ENCODE measurements at places on chromosomes 1 and 21. TPM values are rescaled to one million over a fixed set of nuclear protein-coding genes. Genes with fewer than 3 reads are reported as not detected.
A peak's percentile ranks its signal among the peaks of the same experiment; 100 is the strongest.

GRCh38 chr1:109383854-109384253 lies 13.9 kb downstream of the SORT1 start:
- no peak for DNase-seq

DNA sequence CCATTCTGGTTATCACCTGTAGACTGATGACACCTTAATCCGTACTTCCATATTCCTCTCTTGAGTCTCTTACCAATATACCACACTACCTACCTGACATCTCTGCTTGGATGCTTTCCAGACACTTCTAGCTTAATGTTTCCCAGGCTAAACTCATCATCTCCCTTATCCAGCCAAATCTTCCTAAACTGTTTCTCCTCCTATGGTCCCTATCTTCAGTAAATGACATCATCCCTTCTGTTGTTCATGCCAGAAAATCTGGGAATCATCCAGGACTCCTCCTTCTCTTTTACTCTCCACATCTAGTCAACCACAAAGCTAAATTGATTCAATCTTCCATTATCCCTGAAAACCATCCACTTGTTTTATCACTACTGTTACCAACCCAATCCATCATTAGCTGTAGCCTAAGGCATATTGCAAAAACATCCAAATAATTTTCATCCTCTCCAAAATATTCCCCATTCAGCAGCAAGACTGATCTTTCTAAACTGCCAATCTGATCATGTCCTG lies 464.1 kb upstream of the BEND5 start:
- no peak for DNase-seq

GRCh38 chr1:172973424-172973823 lies 77.3 kb downstream of the TNFSF18 start:
- no peak for DNase-seq

OR14K1 gene
- polyA plus RNA-seq = not detected

DNA sequence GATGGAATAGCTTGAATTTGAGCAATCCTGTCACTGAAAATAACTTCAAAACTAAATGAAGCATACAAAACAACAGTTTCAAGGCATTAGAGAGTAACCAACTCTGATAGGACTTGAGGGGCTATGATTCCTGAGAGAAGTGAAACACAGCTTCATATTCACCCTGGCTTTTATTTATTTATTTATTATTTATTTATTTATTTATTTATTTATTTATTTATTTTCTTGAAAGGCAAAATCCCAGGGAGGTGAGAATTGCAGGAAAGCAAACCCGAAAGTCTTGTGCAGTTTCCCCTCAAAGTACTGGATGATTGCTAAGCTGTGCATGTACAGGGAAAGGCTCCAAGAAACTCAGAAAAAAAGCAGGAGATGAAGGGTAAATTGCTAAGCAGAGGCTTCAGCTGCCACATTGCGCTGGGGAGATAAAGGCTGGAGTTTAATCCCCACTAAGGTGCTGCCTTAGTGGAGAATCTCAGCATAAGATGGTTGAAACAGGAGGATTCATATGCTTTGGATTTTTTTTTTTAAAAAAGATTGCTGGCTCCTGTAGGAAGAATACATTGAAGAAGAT lies 72.9 kb upstream of the COL24A1 start:
- DNase-seq = no peak

CELA2A gene
- 0.18 TPM for polyA plus RNA-seq

S100A7 gene
- polyA plus RNA-seq = not detected

- no peak for DNase-seq
Measured at GRCh38 chr1:88433556-88433955, 250.5 kb upstream of the PKN2 start.

SELENBP1 gene
- polyA plus RNA-seq = 97.9 TPM

HSF2BP gene
- 0.66 TPM for polyA plus RNA-seq

- DNase-seq = peak; percentile 26
Measured at GRCh38 chr1:153122831-153123421, 9.6 kb upstream of the SPRR2F start.

DNA sequence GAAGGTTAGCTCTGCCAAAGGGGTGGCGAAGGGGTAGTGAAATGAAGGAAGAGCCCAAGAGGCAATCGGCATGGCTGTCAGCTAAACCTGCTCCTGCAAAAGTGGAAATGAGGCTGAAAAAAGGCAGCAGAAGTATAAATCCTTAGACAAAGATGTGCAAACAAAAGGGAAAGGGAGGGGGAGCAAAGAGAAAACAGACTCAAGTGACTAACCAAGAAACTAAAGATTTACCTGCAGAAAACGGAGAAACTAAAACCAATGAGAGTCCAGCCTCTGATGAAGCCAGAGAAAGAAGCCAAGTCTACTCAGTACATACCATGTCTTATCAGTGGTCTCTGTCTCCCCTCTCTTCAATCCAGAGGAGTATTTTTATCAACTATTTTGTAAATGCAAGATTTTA lies 25.4 kb downstream of the SCAF4 start:
- DNase-seq = no peak

DNA sequence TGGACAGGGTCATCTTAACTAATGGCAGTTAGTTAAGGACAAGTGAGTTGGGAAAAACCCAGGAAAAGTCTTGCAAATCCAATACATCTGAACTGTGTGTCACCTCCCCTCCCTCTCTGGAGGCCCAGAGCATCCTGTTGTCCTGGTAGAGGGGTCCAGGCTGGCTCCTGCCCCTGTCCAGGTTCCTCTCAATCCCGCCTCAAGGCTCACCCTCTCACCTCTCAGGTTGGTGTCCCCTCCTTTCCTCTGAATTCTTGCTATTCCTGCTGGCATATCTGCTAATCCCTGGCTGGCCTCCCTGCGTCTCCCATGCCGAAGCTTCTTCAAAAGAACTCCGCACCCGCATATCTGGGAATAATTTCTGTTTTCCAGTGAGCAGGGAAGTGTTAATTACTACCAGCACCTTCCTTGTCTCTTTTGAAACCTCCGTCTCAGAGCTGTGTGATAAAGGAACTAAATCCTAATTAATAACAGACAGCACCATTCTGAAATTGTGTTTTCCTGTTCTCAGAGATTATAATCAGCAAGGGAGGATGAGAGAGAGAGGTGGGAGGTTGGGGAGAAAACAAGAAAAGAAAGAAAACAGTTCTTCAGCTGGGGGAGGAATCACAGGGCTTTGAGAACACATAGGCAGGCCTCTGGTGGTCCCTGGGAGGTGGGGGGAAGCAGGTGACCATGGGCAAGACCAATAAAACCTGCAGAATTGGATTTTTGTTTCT lies 568.0 kb downstream of the PTPRU start:
- no peak for DNase-seq

DNA sequence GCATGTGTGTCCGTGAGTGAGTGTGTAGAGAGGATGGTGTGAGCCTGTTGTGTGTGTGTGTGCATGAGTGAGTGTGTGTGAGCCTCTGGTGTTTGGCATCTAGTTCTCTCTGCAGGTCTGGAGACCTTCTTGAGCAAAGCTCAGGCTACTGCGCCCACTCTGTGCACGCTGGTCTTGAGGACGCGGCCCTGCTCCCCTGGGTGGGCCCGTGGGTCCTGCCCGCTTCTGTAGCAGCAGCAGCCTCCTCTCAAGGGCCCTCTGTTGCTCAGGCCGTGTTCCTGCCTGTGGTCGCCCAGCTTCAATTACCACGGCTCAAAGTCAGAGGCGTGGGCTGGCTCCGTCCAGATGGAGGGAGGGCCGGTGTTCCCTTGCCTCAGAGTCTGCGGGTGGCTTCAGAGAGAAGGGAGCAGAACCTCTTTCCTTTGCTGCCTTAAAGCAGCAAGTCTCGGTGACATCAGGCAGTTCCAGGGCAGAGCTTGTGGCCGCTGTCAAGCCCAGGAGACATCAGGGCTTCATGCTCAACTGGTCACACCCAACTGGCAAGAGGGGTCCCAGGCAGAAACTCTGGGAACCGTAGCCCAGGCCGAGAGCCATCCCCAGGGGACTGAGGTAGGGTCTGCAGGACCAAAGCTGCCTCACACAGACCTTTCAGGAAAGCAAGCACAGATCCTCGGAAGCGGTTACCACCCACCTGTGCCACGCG lies 270.6 kb upstream of the VAMP3 start:
- no peak for DNase-seq

DNA sequence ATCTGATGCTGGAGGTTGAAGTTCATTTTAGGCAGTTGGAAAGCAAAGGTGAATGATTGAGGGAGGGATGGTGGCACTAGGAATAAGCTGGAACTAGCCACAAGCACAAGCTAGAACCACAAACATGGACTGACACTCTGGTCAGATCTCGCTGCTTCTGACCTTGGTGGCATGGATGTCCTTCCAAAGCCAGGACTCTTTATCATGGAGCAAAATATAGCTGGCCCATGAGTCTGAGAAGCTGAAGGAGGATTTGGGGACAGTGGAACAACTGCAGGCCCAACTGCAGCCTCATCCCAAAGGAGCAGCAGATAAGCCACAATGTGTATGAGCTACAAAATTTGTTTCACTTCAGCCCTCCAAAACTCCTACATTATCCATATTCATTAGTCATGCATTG lies 35.5 kb downstream of the SRSF11 start:
- no peak for DNase-seq

GRCh38 chr1:156914440-156914856 lies 6.0 kb upstream of the LRRC71 start:
- no peak for DNase-seq

GRCh38 chr1:66540434-66541032 lies 6.6 kb downstream of the SGIP1 start:
- DNase-seq = no peak

DNA sequence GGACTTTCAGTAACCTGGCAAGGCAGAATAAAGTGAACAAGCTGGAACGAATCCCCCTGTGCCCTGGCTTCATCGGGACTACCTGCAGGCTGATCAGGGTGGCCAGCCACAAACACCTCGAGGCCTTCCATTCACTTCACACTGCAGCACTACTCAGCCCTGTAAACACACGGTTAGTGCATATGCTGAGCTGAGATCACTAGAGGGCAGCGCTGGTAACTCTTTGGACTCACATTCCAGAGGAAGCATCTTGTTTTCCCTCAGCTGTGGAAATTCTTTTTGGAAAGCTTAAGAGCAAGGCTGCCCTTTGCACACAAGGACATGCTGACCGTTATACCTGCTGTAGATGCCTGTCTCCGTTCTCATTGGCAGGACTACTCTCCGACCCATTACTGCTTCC lies 32.1 kb downstream of the PCSK9 start:
- DNase-seq = no peak

PTBP2 gene
- polyA plus RNA-seq = 35.3 TPM

GRCh38 chr1:91884459-91885212 lies 1.3 kb downstream of the TGFBR3 start:
- DNase-seq = peak; percentile 56

GRCh38 chr1:116003823-116004222 lies 27.5 kb downstream of the SLC22A15 start:
- no peak for DNase-seq

GRCh38 chr1:230268371-230269170 lies 157.6 kb downstream of the PGBD5 start:
- peak; percentile 86 for DNase-seq

SYT11 gene
- 19.0 TPM for polyA plus RNA-seq

DNA sequence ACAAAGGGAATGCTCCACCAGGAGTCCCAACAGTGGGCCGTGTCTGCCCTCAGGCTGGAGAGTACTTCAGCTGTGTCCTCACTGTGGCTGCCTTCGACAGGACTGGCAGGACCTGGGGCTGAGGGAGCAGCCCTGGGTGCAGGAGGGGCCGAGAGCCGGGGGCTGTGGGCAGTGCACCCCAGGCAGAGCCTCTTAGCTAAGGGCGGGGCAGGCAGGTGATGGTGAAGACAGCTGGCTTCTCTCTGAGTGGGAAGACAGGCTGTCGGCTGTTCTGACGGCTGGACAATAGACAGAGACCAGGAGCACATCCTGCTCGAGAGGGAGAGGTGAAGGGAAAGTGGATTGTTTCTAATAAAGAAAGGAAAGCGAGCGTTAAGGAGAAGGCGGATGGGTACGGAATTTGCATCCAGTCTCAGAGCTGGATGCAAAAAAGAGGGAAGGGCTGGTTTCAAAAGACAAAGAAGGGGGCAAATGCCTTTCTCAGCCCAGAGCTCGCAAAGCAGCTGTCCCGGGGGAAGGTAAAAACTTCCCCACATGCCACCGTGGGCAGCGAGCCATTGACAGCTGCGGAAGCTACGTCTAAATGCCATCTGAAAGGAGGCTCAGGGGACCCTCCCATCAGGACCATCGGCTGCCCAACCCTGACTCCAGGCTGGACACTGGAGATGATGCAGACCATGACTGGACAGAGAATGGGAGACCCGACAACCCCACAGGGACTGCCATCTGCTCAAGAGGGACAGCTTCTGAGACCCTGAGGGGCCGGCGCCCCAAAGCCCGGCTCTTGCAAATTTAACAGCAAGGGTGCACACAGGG lies 92.0 kb downstream of the STUM start:
- DNase-seq = no peak

MCOLN3 gene
- polyA plus RNA-seq = 181 TPM

POFUT2 gene
- 36.2 TPM for polyA plus RNA-seq

GRCh38 chr1:17420391-17420918 lies 19.0 kb downstream of the RCC2 start:
- no peak for DNase-seq

DNA sequence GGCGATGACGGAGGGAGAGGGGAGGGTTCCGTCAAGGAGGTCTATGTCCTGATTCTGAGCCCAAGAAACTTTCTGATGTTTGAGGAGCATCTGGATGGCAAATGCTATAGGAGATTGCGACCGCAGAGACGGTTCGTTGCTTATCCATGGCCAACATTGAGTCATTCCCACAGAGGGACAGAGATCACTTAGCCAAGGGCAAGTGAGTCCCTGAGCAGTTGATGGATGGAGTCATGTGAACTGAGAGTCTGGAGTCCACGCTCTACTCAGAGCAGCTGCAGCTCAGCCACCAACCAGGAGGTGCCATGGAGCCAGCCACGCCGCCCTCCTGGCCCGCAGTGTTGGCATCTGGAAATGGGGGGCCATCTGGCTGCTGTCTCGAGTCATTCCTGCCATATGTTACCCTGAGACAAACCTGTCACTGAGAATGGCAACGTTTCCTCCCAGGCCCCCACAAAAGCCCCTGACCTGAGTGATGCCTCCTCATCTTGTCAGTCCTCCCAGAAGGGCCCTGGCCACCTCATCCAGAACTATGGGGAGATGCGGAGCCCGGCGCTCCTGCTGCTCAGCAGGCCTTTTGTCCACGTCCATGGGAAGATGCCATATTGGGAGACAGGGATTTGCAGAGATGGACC lies 58.6 kb downstream of the ATP5PO start:
- no peak for DNase-seq

SYTL1 gene
- 9.8 TPM for polyA plus RNA-seq

GRCh38 chr1:243267914-243268653 lies 12.2 kb downstream of the SDCCAG8 start:
- no peak for DNase-seq

DNA sequence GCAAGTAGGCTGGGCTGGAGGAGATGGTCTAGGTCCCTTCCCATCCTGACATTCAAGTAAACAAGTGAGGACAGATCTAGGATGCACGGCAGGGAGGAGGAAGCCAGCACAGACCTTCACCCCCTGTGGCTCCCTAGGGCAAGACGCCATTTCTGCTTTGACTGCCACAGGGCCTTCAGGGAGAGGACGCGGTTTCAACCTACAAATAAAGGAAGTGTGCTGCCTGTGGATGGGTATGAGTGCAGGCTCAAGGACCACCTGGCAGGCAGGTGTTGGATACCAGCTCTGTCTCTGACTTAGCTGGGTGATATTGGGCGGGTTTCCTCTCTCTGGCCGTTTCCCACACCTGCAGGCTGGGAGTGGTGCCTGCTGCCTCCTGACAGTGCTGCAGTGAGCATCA lies 16.2 kb downstream of the SLC2A1 start:
- DNase-seq = no peak

AQP10 gene
- 11.1 TPM for polyA plus RNA-seq

ANKRD65 gene
- 2.6 TPM for polyA plus RNA-seq
